ENCODE measurements at places on chromosomes 11 and 22.

- H3K27ac ChIP-seq = no peak overlapping the region
- peaks cover 12% of the 10 kb centered on the region for H3K4me1 ChIP-seq
- H3K4me3 ChIP-seq = peak overlapping the region; percentile 50
- peaks cover 13% of the 10 kb centered on the region for H3K36me3 ChIP-seq
- H3K27me3 ChIP-seq = peaks cover 7% of the 10 kb centered on the region
- DNase-seq = peak; percentile 67
Observed at GRCh38 chr11:57482782-57483561, 22.6 kb downstream of the RTN4RL2 start.

GRCh38 chr11:126890561-126890960, 110.0 kb downstream of the KIRREL3 start:
- H3K27me3 ChIP-seq = peaks cover 5% of the 10 kb centered on the region
- no peaks in the 10 kb centered on the region for H3K36me3 ChIP-seq
- H3K4me3 ChIP-seq = no peak overlapping the region
- H3K4me1 ChIP-seq = no peaks in the 10 kb centered on the region
- DNase-seq = no peak

DNA sequence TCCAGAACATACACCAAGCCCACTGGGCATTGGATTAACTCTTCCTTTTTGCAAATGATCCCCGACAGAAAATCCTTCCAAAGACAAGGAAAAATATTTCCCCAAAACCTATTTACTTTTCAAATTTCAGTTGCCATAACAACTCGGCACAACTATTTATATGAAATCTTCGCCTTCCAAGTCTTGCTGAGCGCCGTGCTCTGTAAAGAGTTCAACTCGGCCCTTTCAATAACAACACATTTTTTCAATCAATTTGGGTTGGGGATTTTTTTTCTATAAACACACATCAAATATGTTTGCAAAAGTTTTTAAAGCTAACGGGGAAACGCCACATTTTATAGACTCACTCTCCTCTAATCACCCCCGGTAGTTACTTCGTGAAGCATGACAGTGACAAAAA, 333.8 kb downstream of the MN1 start:
- DNase-seq = no peak
- H3K27ac ChIP-seq = no peak overlapping the region
- H3K4me3 ChIP-seq = no peak overlapping the region
- no peaks in the 10 kb centered on the region for H3K4me1 ChIP-seq
- H3K36me3 ChIP-seq = no peaks in the 10 kb centered on the region

DNA sequence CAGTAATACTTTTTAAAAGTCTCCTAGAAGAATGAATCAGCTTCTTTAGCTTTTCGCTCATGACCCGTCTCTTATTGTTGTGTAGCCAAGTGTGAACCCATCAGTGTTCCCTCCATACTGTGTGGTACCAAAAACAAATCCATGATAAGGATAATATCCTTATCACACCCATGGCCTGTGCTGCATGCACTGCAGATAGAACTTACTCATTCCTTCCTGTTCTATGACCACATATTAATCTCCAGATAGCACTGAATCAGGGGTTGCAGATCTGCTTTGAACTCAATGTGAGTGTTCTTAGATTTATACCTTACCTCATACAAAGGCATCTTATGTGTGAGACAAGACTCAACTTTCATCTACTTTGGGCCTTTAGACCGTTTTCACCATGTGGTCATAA, 373.4 kb downstream of the JRKL start:
- H3K36me3 ChIP-seq = no peaks in the 10 kb centered on the region
- no peak overlapping the region for H3K27ac ChIP-seq

- no peak overlapping the region for H3K4me3 ChIP-seq
- peaks cover 7% of the 10 kb centered on the region for H3K4me1 ChIP-seq
- no peak for DNase-seq
- no peaks in the 10 kb centered on the region for H3K36me3 ChIP-seq
- H3K27me3 ChIP-seq = peaks cover 18% of the 10 kb centered on the region
Observed at GRCh38 chr11:86638673-86639072, 33.7 kb downstream of the ME3 start.

- no peak overlapping the region for H3K4me3 ChIP-seq
- H3K27me3 ChIP-seq = peaks cover 8% of the 10 kb centered on the region
- no peaks in the 10 kb centered on the region for H3K4me1 ChIP-seq
- no peak for DNase-seq
Observed at GRCh38 chr11:109769858-109770257, 323.3 kb upstream of the ZC3H12C start.

GRCh38 chr22:49216579-49216978, 611.1 kb downstream of the BRD1 start:
- peaks cover 29% of the 10 kb centered on the region for H3K27me3 ChIP-seq
- H3K4me3 ChIP-seq = no peak overlapping the region
- DNase-seq = no peak
- no peaks in the 10 kb centered on the region for H3K36me3 ChIP-seq
- no peak overlapping the region for H3K27ac ChIP-seq
- no peaks in the 10 kb centered on the region for H3K4me1 ChIP-seq

- H3K27me3 ChIP-seq = peaks cover 15% of the 10 kb centered on the region
- H3K27ac ChIP-seq = no peak overlapping the region
- no peak for DNase-seq
- no peak overlapping the region for H3K4me3 ChIP-seq
- peaks cover 2% of the 10 kb centered on the region for H3K4me1 ChIP-seq
Observed at GRCh38 chr22:36901411-36902142, 11.9 kb upstream of the CSF2RB start.

- peaks cover 21% of the 10 kb centered on the region for H3K4me1 ChIP-seq
- no peak overlapping the region for H3K27ac ChIP-seq
- H3K27me3 ChIP-seq = no peaks in the 10 kb centered on the region
- peaks cover 2% of the 10 kb centered on the region for H3K36me3 ChIP-seq
Observed at GRCh38 chr11:59551659-59552521, 40.6 kb downstream of the OR4D9 start.

DNA sequence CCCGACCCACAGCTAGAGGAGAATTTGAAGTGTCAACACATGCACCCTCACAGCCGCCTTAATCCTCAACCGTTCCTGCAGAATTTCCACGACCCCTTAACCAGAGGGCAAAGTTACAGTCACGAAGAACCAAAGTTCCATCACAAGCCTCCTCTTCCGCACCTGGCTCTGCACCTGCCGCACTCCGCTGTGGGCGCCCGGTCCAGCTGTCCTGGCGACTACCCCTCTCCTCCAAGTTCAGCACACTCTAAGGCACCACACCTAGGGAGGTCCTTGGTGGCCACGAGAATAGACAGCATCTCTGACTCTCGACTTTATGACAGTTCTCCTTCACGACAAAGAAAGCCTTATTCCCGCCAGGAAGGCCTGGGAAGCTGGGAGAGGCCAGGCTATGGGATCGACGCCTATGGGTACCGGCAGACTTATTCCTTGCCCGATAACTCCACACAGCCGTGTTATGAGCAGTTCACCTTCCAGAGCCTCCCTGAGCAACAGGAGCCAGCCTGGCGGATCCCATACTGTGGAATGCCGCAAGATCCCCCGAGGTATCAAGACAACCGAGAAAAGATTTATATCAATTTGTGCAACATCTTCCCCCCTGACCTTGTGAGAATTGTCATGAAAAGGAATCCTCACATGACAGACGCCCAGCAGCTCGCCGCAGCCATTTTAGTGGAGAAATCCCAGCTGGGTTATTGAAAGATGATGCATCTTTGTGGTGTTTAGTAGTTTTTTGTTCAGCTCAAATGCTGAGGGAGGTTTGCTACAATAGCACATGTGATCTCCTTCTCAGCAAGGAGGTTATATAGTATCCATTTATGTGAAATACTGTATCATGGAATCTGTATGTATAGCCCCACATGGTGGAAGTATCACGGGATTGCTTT, 72.1 kb downstream of the ZC3H12C start:
- H3K36me3 ChIP-seq = no peaks in the 10 kb centered on the region
- H3K27ac ChIP-seq = no peak overlapping the region
- no peak for DNase-seq
- H3K4me1 ChIP-seq = no peaks in the 10 kb centered on the region

- H3K27ac ChIP-seq = no peak overlapping the region
Observed at GRCh38 chr22:36546932-36547331, 18.0 kb upstream of the EIF3D start.

DNA sequence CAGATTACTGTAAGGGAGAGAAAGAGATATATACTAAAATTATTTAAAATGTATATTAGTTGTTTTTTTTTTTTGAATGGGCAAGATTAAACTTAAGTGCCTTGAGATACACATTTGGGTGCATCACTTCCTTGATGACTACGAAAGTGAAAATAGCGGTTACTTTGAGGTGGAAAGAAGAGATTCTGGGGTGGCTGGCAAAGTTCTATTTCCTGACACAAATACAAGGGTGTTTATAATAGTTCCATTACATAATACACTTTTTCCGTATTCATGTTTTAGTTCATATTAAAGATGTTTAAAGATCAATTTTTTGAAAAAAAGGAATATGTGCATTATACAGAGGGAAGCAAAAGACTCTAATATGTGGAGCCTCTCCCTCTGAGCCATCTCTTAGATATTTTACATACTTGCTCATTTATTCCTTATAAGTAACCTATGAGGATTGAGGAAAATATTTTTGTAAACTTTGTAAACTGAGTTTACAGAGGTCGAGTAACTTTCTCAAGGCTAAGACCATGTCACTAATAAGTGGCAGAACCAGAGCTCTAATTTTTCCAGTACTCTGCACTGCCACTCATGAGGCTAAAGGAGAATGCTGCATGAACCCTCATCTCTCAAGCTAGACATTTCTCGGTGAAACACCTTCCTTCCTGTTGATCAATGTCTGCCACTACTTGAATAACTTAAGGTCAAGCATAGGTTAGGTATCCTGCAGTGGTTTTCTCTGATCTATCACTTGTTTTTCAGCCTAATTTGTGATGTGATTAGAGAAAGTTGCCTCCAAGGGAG, 58.6 kb downstream of the DDIAS start:
- peak; percentile 70 for DNase-seq
- no peaks in the 10 kb centered on the region for H3K27me3 ChIP-seq
- H3K27ac ChIP-seq = peak overlapping the region; percentile 99
- H3K4me1 ChIP-seq = peaks cover 81% of the 10 kb centered on the region
- peak overlapping the region; percentile 64 for H3K4me3 ChIP-seq
- peaks cover 15% of the 10 kb centered on the region for H3K36me3 ChIP-seq

- DNase-seq = no peak
- H3K36me3 ChIP-seq = peaks cover 27% of the 10 kb centered on the region
- H3K27me3 ChIP-seq = no peaks in the 10 kb centered on the region
- peaks cover 52% of the 10 kb centered on the region for H3K4me1 ChIP-seq
- H3K27ac ChIP-seq = peak overlapping the region; percentile 22
- H3K4me3 ChIP-seq = peak overlapping the region; percentile 7
Observed at GRCh38 chr11:82978422-82979099, 77.0 kb downstream of the DDIAS start.

DNA sequence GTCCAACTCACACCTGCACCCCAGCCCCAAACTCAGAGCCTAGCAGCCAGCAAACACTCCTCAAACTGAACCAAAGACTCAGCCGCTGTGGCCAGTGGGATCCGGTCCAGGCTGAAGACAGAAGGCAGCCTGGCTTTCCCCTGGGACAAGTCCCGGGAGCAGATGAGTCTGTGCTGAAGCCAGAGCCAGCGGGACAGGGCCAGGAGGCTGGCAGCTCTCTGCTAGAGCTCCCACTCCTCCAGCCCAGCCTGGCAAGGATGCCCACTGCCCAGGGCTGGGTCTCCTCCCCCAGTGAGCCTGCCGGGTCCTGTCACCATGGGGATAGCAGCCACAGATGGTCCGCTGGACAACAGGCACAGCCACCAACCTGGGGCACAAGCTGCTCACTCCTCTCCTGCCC, 42.9 kb upstream of the PRR5 start:
- no peaks in the 10 kb centered on the region for H3K36me3 ChIP-seq
- H3K4me1 ChIP-seq = peaks cover 30% of the 10 kb centered on the region
- H3K27ac ChIP-seq = peak overlapping the region; percentile 37
- no peak for DNase-seq
- no peaks in the 10 kb centered on the region for H3K27me3 ChIP-seq

GRCh38 chr11:60862171-60862570, 5.2 kb upstream of the ZP1 start:
- no peaks in the 10 kb centered on the region for H3K27me3 ChIP-seq
- H3K27ac ChIP-seq = no peak overlapping the region
- no peak overlapping the region for H3K4me3 ChIP-seq
- DNase-seq = no peak
- H3K4me1 ChIP-seq = peaks cover 27% of the 10 kb centered on the region

Data from naive thymus-derived CD8-positive, alpha-beta T cell (primary cell).